ENCODE measurements at places on chromosomes 12 and 14. TPM values are rescaled to one million over a fixed set of nuclear protein-coding genes. Genes with fewer than 3 reads are reported as not detected.

- no peaks in the 10 kb centered on the region for H3K27me3 ChIP-seq
- H3K4me1 ChIP-seq, result peaks cover 29% of the 10 kb centered on the region
- no peaks in the 10 kb centered on the region for H3K36me3 ChIP-seq
- DNase-seq, result no peak
- H3K4me3 ChIP-seq, result no peak overlapping the region
Observed at GRCh38 chr12:105676694-105677093, 346.2 kb downstream of the C12orf75 start.

GRCh38 chr12:68139001-68139400 is 20.5 kb downstream of the IFNG start:
- H3K36me3 ChIP-seq, result no peaks in the 10 kb centered on the region
- no peak overlapping the region for H3K27ac ChIP-seq
- H3K27me3 ChIP-seq, result no peaks in the 10 kb centered on the region
- H3K4me3 ChIP-seq, result no peak overlapping the region
- DNase-seq, result no peak

DNA sequence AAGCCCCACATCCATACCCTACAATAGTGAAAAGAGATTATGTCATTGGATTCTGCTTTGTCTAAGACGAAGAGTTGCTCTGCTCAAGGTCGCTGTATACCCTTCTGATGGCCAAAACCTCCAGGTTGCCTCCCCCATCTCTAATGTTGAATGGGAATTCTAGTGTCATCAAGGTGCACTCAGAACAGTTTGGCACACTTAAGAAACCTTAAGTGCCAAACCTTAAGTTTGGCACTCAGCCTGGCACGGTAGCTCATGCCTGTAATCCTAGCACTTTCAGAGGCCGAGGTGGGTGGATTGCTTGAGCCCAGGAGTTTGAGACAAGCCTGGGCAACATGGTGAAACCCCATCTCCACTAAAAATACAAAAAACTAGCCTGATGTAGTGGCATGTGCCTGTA is 1245.6 kb upstream of the SEL1L start:
- no peaks in the 10 kb centered on the region for H3K36me3 ChIP-seq
- H3K27ac ChIP-seq, result no peak overlapping the region
- no peak overlapping the region for H3K4me3 ChIP-seq

DNA sequence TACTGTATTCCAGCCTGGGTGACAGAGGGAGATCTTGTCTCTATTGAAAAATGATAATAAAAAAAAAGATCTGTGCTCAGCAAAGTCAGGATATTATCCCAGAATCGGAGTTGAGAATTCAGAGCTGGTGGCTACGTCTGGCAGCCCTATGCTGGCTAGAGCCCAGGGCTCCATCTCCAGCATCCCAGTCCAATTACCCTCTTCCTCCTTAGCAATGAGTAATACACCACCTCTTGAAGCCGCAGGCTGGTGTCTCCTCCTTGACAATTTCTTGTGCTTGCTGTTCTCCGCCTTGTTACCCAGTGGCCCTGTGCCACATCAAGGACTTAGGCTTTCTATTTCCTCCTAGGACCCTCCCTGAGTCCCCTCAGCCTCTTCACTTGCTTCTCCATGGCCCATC is 38.4 kb upstream of the DDX11 start:
- no peaks in the 10 kb centered on the region for H3K4me1 ChIP-seq
- no peaks in the 10 kb centered on the region for H3K27me3 ChIP-seq
- H3K4me3 ChIP-seq, result no peak overlapping the region
- H3K36me3 ChIP-seq, result no peaks in the 10 kb centered on the region
- DNase-seq, result no peak
- no peak overlapping the region for H3K27ac ChIP-seq

- H3K27ac ChIP-seq, result no peak overlapping the region
- peaks cover 15% of the 10 kb centered on the region for H3K27me3 ChIP-seq
- DNase-seq, result no peak
- H3K4me1 ChIP-seq, result peaks cover 7% of the 10 kb centered on the region
- peak overlapping the region; percentile 40 for H3K4me3 ChIP-seq
Observed at GRCh38 chr12:138171-138897, 71.8 kb downstream of the IQSEC3 start.

GRCh38 chr12:52294803-52295202 is 3.5 kb upstream of the KRT81 start:
- H3K27ac ChIP-seq, result no peak overlapping the region
- H3K27me3 ChIP-seq, result peaks cover 19% of the 10 kb centered on the region
- no peak overlapping the region for H3K4me3 ChIP-seq

GRCh38 chr14:95493976-95494375 is 22.5 kb downstream of the SYNE3 start:
- H3K36me3 ChIP-seq, result no peaks in the 10 kb centered on the region
- H3K27ac ChIP-seq, result no peak overlapping the region
- DNase-seq, result no peak
- H3K4me1 ChIP-seq, result peaks cover 37% of the 10 kb centered on the region

- no peaks in the 10 kb centered on the region for H3K36me3 ChIP-seq
- no peak overlapping the region for H3K27ac ChIP-seq
- no peak for DNase-seq
Observed at GRCh38 chr12:85156569-85156968, 120.4 kb downstream of the LRRIQ1 start.

GRCh38 chr12:41008472-41008871 is 179.6 kb upstream of the PDZRN4 start:
- H3K27me3 ChIP-seq, result no peaks in the 10 kb centered on the region
- H3K4me1 ChIP-seq, result no peaks in the 10 kb centered on the region
- DNase-seq, result no peak
- H3K4me3 ChIP-seq, result no peak overlapping the region
- H3K27ac ChIP-seq, result no peak overlapping the region

GRCh38 chr12:88471331-88472045 is 108.8 kb downstream of the KITLG start:
- H3K4me3 ChIP-seq, result no peak overlapping the region
- peaks cover 8% of the 10 kb centered on the region for H3K4me1 ChIP-seq
- no peaks in the 10 kb centered on the region for H3K27me3 ChIP-seq
- H3K36me3 ChIP-seq, result no peaks in the 10 kb centered on the region

DNA sequence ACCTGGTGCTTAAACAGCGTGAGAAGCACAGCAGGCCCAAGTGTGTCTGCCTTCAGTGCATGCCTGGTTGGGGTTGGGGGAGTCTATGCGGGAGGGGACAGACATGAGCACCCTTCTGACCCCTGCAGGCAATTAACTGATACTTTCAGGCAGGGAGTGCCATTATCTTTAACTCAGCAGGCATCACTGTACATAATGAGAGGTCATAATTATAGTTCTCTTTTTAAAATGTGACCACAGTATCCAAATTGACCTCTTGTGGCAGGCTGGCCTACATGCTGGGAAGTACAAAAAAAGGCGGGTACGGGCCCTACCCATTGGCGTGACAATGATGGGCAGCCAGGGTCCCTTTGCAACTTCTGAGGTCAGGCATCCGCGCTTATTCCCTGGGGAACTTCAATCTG is 209.1 kb downstream of the FOXN3 start:
- no peak overlapping the region for H3K27ac ChIP-seq
- no peaks in the 10 kb centered on the region for H3K27me3 ChIP-seq
- DNase-seq, result no peak

DNA sequence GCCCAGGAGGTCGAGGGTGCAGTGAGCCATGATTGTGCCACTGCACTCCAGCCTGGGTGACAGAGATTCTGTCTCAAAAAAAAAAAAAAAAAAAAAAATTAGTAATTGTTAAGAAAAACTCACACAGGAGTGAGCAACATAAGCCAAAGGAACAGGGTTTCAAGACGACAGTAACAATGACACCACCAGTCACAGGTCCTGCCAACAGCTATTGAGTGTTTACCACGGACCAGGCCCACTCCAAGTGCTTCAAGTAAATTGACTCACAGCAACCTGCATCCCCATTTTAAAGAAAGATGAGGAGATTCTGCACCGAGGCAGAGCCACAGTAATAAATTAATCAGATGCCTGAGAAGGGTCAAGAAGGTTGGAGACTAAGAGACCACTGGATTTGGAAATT is 194.5 kb downstream of the DPF3 start:
- no peaks in the 10 kb centered on the region for H3K4me1 ChIP-seq
- DNase-seq, result no peak
- H3K4me3 ChIP-seq, result no peak overlapping the region
- no peak overlapping the region for H3K27ac ChIP-seq
- no peaks in the 10 kb centered on the region for H3K27me3 ChIP-seq
- no peaks in the 10 kb centered on the region for H3K36me3 ChIP-seq

- H3K4me1 ChIP-seq, result peaks cover 5% of the 10 kb centered on the region
- peaks cover 32% of the 10 kb centered on the region for H3K36me3 ChIP-seq
- H3K4me3 ChIP-seq, result no peak overlapping the region
Observed at GRCh38 chr12:66232263-66232662, 43.2 kb downstream of the IRAK3 start.

DNA sequence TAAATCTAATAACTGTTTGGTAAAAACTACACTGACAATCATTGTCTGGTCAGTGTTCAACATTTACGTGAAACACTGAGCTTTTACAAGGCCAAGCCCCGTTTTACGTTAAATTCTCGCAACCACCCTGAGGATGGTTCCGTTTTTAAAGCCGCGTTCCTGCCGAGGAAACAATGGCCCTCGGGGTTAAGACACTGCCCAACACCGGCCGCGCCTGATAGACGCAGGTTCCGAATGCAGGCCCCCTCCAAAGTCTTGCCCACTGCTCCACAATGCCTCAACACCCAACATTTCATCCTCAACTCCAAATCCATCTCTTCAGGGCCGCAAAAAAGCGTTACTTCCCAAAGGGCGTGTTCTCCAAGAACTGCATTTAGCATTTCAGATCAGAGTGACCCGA is 953 bp upstream of the SNRPF start:
- H3K36me3 ChIP-seq, result peaks cover 17% of the 10 kb centered on the region
- peaks cover 16% of the 10 kb centered on the region for H3K4me1 ChIP-seq
- H3K27ac ChIP-seq, result no peak overlapping the region
- no peaks in the 10 kb centered on the region for H3K27me3 ChIP-seq
- DNase-seq, result no peak

- H3K4me3 ChIP-seq, result no peak overlapping the region
- H3K4me1 ChIP-seq, result peaks cover 15% of the 10 kb centered on the region
- no peaks in the 10 kb centered on the region for H3K27me3 ChIP-seq
- no peak for DNase-seq
- H3K27ac ChIP-seq, result no peak overlapping the region
Observed at GRCh38 chr12:25197608-25198007, 2.6 kb downstream of the ETFRF1 start.

DNA sequence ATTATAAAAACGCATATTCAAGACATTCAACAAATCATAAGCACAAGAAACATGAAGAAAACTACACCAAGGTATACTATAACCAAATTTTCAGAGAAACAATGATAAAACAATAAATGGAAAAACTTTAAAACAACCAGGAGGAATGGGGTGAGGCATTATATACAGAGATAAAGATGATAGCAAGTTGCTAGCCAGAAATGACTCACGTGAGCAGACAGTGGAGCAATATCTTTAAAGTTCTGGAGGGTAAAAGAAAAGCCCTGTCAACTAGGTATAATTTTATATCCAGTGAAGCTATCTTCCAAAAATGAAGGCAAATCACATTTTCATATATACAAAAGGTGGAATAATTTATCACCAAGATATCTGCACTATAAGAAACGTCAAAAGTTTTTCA is 97.8 kb upstream of the PCED1B start:
- H3K27me3 ChIP-seq, result peaks cover 9% of the 10 kb centered on the region
- H3K4me1 ChIP-seq, result no peaks in the 10 kb centered on the region
- H3K36me3 ChIP-seq, result no peaks in the 10 kb centered on the region
- DNase-seq, result no peak

DNA sequence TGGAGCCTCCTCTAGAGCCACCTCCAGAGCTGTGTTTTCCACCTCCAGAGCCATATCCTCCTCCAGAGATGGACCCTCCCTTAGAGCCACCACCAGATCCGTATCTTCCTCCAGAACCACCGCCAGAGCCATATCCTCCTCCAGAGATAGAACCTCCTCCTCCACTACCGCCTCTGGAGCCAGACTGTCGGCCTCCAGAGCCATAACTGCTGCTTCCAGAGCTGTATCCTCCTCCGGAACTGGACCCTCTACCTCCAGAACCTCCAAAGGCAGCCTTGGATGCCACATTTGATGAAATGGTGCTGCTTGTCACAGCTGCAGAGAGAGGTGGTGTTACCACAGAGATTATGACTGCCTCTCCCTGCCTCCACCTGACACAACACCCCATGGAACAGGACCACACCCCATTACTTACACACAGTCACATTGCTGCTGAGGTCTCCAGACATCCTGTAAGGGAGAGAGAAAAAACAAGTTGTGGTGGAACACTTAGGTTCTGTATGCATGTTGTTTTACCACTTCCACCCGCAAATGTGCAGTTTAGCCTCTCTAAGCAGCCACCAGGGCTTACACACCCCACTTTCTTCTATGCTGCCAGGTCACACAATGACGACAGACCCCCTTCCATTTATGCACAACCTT is 6.8 kb downstream of the KRT2 start:
- DNase-seq, result no peak
- H3K4me3 ChIP-seq, result no peak overlapping the region
- no peak overlapping the region for H3K27ac ChIP-seq
- H3K4me1 ChIP-seq, result no peaks in the 10 kb centered on the region

- DNase-seq, result no peak
- no peak overlapping the region for H3K4me3 ChIP-seq
- no peak overlapping the region for H3K27ac ChIP-seq
- H3K36me3 ChIP-seq, result no peaks in the 10 kb centered on the region
- H3K4me1 ChIP-seq, result no peaks in the 10 kb centered on the region
- no peaks in the 10 kb centered on the region for H3K27me3 ChIP-seq
Observed at GRCh38 chr12:30457621-30458289, 237.9 kb downstream of the IPO8 start.

DNA sequence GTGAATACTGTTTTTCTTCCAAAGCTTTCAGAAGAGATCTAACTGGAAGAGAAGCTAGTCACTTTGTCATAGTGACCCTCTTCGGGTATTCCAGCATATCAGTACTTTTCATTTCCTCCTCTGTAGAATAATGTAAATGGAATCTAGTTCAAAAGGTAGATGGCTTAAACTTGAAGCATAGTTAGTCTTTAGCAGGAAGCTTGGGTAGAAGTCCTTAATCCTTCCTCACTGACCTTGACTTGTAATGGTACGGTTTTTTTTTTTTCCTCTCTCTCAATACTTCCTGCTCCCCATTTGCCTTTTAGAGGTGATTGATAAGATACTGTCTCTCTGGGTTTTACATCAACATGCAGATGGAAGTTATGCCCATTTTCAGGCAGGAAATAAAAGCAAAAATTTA is 1.7 kb downstream of the FBXO34 start:
- no peaks in the 10 kb centered on the region for H3K27me3 ChIP-seq
- no peak for DNase-seq
- H3K4me1 ChIP-seq, result peaks cover 49% of the 10 kb centered on the region
- peak overlapping the region; percentile 93 for H3K27ac ChIP-seq
- H3K36me3 ChIP-seq, result no peaks in the 10 kb centered on the region

GRCh38 chr14:57389646-57390036 is 745 bp upstream of the NAA30 start:
- H3K27me3 ChIP-seq, result no peaks in the 10 kb centered on the region
- H3K4me3 ChIP-seq, result peak overlapping the region; percentile 89
- no peak for DNase-seq
- H3K27ac ChIP-seq, result peak overlapping the region; percentile 78
- peaks cover 20% of the 10 kb centered on the region for H3K4me1 ChIP-seq

GRCh38 chr12:123843912-123844748 is 82.0 kb downstream of the DNAH10 start:
- H3K4me1 ChIP-seq, result no peaks in the 10 kb centered on the region
- no peak overlapping the region for H3K27ac ChIP-seq
- H3K27me3 ChIP-seq, result peaks cover 1% of the 10 kb centered on the region
- no peak for DNase-seq

Gene KRT82
- total RNA-seq, result not detected

Gene BRI3BP
- total RNA-seq, result 8.2 TPM

Gene GPRC5A
- 886 TPM for total RNA-seq

Gene NTN4
- total RNA-seq, result 136 TPM

Gene E2F7
- total RNA-seq, result 0.29 TPM

Gene KIF26A
- total RNA-seq, result 5.9 TPM

Gene C12orf75
- total RNA-seq, result 5.9 TPM

Gene TRHDE
- total RNA-seq, result 7.3 TPM

Gene BCL11B
- 2.4 TPM for total RNA-seq

Gene SERPINA3
- 36.4 TPM for total RNA-seq

Gene PMEL
- 4.9 TPM for total RNA-seq

Gene MYF6
- total RNA-seq, result not detected

Gene ADCY4
- total RNA-seq, result 54.5 TPM

Gene WNT1
- not detected for total RNA-seq

All from upper lobe of right lung (tissue), 1 donor.